Renal cortex interstitium (tissue), 15 donors: ENCODE measurements at places on chromosomes 2 and 18. TPM values are rescaled to one million over a fixed set of nuclear protein-coding genes. Genes with fewer than 3 reads are reported as not detected.

DNA sequence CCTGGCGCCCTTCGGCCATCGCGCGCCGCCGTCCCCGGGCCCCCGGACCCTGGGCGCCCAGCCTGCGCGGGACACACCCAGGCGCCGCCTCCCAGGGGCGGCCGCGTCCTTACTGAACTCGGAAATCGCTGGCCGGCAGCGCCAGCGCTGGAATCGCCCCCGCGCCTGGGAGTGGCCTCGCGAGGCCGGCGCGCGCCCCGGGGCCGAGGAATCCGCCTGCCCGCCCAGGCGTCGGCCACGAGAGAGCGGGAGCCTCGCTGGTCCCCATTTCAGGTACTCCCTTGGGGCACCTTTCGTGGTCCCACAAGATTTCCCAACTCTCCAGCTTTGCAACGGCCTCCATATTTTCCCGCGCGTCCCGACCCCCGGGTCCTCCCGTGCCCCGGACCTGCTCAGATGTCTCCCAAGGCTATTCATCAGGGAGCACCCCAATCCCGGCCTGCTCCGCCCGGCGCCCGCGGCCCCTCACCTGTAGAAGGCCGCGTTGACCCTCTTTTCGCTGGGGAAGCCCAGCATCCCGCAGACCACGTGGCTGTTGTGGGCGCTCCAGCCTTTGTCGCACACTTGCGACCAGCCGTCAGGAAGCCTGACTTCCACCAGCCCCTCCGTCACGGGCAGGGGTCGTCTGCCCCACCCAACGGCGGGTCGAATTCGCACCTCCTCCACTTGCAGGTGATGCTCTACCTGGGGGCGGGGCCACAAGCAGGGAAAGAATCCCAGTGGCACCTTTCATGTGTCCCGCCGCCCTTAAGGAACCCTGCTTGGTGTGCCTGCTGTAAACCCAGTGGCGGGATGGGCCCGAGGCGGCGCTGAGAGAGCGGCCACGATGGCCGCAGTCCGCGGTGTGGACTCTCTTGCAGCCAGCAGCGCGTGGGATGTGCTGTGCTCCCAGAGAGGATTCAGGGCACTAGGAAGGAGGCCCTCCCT is 4.6 kb downstream of the LOXL3 start:
- DNase-seq: peak; percentile 54

DNA sequence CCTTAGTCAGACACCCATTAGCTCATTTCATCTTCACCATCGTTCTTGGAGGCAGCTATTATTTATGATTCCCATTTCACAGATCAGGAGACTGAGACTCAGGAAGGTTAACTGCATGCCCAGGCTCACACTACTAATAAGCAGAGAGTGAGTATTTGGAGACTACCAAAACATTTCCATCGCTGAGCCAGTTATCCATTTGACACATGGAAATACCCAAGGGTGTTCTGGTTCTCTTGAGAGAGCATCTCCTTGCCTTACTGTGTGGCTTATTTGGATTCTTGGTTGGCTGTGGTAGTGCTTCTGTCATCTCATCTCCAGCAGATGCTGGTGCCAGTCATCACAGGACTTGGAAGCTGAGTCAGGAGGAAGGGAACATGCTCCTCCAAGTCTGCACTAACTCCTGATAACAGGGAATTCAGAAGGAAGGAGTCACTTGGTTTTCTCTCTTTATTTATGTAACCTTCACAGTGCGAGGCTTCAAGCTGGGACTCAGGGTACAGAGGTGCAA is 55.2 kb downstream of the RASGRP3 start:
- no peak for DNase-seq

DNA sequence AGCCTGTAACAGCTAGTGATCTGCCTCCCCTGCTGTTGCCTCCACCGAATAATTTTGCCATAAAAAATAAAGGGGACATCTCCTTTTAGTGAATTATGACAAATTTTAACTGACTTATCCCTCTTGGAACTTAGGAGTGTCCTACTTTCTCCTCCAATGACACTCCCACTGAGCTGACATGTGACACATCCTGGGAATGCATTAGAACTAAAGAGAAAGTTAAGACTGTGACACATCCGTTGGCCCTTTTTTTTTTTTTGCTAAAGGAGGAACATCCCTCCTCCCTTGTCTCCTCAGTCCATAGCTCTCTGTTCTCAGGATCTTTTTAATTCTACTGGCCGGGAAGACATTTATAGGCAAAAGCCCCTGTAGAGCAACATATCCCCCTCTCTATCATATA is 268.2 kb downstream of the NRXN1 start:
- DNase-seq: no peak

DNA sequence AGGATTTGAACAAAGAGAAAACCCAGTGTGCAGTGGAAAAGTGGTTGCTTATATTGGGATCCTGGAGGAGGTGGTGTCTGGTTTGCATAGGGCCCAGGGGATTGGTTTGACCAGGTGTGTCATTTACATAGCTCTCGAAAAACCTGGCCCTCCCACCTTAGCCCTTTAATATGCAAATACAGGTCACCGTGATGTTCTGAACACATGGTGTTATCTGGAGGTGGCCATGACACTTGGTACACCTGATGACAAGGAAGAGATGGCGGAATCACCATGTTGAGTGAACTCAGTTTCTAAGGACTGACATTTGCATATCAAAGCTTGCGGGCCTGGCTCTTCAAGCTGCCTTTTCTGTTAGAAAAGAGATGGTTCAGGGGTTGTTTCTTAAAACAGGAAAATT is 2.3 kb upstream of the NAPG start:
- DNase-seq: no peak

DNA sequence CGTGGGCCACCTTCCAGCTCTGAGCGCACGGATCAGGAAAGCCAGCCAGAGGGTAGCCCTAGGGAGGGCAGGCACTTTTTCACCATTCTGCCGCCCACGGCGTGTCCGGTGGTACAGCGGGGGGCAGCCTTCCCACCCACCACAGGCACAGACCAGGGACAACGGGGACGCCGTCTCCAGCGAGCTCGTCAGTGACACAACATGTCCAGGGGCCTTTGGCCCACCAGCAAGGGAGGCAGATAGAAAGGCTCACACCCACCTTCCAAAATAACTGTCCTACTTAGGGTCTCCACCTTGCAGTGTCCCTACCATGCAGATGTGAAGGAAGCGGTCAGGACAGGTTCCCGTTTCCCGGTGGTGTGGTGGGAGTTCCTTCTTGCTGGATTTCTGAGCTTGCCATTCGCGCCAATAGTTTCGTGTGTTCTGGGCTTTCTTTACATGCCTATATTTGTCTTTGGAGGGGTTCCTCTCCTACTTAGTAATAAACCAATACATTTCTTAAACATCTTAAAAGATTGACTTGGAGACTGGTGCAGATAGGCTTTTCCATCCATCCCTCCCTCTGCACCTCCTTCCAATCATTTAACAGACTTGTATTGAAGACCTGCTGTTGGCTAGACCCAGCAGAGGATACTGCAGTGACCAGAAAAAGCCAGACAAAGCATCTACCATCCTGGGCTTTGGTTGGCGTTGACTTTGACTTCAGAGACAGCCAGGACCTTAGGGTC is 872 bp downstream of the ASB1 start:
- DNase-seq: no peak

DNA sequence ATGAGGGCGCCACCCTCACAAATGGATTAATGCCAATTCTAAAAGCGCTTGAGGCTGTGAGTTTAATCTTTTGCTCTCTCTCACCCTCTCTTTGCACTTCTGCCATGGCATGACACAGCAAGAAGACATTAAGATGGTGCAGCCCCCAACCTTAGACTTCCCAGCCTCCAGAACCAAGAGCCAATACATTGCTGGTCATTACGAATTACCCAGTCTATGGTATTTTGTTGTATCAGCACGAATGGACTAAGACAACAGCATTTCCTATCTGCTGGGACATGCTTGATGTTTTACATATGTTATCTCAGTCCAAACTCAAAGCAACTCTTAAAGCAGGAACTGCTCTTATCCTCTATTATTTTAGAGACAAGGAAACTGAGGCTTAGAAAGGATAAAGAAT is 222.9 kb downstream of the STK39 start:
- no peak for DNase-seq

DNA sequence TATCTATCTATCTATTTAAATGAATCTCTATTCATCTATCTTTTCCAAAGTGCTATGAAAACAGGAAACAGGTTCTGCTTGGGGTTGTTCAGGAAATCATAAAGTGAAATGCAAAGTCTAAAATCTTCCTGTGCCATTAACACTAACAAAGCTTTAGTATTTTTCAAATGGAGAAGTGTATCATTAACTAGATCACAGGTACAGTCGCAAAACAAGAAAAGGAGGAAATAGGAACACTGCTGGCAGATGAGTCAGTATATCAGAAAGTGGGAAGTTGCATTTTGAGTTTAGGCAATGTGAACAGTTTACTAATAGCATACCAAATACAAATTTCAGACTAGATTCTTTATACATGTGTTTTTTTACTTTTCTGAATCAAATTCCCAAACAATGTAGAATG is 888.5 kb upstream of the FSHR start:
- no peak for DNase-seq

DNA sequence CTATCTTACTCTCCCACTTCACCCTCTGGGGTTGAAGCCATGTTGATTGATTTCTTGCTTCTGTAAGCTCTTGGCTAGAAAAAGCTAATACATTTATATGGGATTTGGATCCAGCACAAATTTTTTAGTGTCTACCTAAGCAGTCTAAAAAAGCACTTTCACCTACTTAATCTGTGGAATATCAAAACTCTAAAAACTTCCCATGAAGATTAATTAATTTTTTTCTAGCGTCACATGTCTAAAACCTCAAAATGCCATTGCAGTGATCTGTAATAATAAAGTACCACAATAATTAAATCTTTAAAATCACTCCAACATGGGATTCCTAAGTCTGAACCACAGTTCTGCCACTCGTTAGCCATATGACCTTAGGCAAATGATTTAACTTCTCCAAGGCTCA is 180.1 kb downstream of the EN1 start:
- DNase-seq: no peak

DNA sequence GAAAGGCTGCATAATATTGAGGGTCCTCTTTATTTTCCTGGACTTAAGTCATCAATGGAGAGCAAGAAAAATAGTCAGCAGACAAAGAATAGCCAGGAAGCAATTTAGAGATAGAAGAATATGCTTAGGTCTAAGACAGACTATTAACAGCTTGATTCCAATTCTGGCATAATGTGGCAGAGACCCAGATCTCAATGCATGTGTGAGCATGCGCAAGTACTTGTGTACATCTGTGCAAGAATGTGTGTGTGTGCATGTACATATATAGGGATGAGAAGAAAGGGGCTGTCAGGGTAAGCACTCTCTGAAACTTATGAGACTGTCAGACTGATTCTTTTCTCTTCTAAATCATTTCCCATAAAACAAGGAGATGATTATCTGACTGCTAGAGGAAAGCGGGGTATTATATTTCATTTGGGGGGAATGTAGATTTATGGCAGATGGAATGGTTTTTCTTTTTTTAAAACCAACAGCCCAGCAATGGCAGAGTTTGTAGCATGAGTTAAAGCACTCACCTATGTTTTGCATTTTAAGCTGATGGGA is 381.3 kb upstream of the SPRED2 start:
- no peak for DNase-seq

GRCh38 chr2:171317492-171318125 is 116.2 kb downstream of the METTL8 start:
- no peak for DNase-seq

DNA sequence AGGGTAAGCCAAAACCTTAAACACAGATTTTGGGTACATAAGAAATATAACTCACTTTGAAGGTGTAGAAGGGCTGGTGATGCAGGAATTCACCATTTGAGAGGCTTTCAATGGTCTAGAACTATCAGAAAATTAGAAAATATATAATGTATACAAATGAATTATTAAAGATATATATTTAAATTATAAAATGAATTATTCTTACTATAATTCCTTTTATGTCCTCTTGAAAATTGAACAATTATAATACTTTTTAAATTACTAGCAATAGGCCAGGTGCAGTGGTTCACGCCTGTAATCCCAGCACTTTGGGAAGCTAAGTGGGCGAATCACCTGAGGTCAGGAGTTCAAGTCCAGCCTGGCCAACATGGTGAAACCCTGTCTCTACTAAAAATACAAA is 60.7 kb downstream of the VIL1 start:
- no peak for DNase-seq

GRCh38 chr2:239949537-239949936 is 75.6 kb downstream of the NDUFA10 start:
- no peak for DNase-seq

- DNase-seq: peak; percentile 55
Observed at GRCh38 chr2:128347701-128348539, 29.3 kb upstream of the HS6ST1 start.

DNA sequence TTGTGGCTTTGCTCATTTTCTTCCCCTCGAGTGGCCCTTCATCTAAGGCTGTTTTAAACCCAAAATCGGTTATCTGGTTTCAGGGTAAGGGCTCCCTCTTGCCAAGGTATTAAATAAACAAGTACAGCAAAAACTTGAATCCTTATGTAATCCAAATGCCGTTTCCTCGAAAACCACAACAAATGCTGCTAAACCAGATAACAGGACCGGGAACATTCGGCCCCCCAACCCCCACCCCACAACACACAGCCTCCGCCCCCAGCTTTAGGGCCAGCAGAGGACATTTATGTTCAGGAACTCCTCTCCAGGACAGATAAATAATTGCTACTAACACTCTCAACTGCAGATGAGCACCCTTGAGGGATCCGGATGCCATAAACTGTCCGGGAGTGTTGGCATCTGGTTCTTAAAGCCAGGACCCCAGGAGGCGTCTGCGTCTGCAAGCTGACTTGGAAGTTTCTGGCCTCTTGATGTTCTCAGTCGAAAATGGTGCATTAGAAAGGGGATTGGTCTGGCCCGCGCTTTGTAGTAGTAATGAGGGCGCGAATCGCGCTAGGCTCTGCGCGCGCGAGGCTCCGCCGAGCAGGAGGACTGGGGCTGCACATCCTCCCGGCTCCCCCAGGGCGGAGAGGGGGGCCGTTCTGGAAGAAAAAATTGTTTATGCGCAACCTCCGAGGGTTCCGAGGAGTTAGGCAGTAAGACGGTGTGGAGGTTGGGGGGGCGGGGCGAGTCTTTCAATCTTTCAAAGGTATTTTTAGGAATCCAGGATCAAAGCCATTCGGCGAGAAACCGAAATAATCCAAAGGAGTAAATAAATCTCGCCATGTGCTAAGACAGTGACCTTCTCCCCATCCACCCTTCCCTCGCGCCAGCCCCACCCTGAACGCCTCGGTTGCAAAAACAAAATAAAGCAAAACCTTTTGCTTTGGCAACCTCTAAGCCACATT is 3.9 kb upstream of the ID2 start:
- DNase-seq: peak; percentile 61

DNA sequence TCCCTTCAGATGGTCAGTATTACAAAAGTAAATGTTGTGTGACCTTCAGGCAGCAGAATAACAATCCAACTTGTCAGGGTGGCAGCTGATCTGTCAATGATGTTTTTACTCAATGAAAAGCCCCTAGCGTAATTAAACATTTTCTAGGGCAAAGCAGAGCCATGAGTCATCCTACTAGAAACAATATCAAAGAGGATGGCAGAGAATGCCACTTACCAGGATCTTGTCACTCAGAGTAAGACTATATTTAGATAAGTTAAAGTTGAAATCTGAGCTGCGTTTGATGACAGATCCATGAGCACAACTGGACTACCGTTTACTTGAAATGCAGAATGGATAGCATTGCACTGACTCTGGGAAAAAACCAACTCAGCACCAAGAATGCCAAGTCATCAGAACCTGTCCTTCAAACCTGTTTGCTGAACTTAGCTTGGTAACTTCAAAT is 612.6 kb upstream of the ACVR2A start:
- no peak for DNase-seq

AGAP1 gene
- 19.1 TPM for polyA plus RNA-seq

NYAP2 gene
- 0.11 TPM for polyA plus RNA-seq

CYP1B1 gene
- polyA plus RNA-seq: 120 TPM

SP5 gene
- 0.40 TPM for polyA plus RNA-seq

BABAM2 gene
- 56.1 TPM for polyA plus RNA-seq

SLC8A1 gene
- 63.2 TPM for polyA plus RNA-seq

ZC3H6 gene
- 9.9 TPM for polyA plus RNA-seq

OSBPL6 gene
- polyA plus RNA-seq: 7.6 TPM

UGT1A8 gene
- not detected for polyA plus RNA-seq

CAPN14 gene
- polyA plus RNA-seq: 0.06 TPM

SMC6 gene
- polyA plus RNA-seq: 39.8 TPM
